ENCODE measurements at places on chromosomes 5 and 9.

DNA sequence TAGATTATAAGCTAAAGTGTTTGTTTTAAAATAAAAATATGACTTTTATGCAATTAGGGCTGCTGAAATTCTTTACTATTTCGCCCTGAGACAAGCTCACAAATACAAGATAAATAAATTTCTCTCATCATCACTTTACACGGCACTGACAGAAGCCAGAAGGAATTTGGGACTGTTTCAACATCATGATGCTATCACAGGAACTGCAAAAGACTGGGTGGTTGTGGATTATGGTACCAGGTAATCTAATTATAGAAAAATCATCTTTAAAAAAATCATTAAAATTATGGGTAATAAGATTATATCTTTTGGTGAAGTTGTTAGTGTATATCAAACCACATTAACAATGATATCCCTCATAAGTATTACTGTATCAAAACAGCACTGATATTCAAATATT lies 95.0 kb downstream of the MAN2A1 start:
- DNase-seq, result no peak

- DNase-seq, result peak; percentile 29
Observed at GRCh38 chr9:136726631-136727191, 14.3 kb downstream of the DIPK1B start.

- no peak for DNase-seq
Observed at GRCh38 chr5:36602704-36603321, 3.6 kb upstream of the SLC1A3 start.

GRCh38 chr5:143445776-143446175 lies 42.3 kb upstream of the NR3C1 start:
- no peak for DNase-seq

- DNase-seq, result no peak
Observed at GRCh38 chr9:26863074-26863473, 29.5 kb downstream of the CAAP1 start.

DNA sequence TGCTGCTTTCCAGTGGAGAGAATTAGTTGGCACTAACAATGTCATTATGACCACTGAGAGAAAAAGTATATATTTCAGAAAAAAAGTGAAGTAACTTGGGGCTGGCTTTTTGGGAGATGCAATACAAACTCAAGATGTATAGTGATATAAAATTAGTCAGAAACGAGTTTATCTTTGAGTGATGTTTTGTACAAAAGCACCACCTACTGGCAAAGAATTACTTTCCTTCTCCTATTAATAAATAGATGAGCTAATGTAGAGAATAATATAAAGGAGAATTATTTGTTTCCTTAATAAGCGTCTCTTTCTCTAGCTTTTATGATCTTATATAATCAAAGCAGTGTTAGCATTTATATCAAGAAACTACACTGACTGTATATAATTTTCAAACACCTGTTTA lies 158.8 kb downstream of the MEF2C start:
- DNase-seq, result no peak
